H4 (cell line): ENCODE measurements at places on chromosomes 3 and 15. TPM values are rescaled to one million over a fixed set of nuclear protein-coding genes. Genes with fewer than 3 reads are reported as not detected.

The FANCD2OS gene
- total RNA-seq = not detected in 2 replicates

The CCR3 gene
- 0.27 and 0.29 TPM in 2 replicates for total RNA-seq

The CALML4 gene
- total RNA-seq = 0.58 and 1.7 TPM in 2 replicates

The SYNPR gene
- total RNA-seq = not detected in 2 replicates

The EEF1AKMT4 gene
- 19.5 and 21.6 TPM in 2 replicates for total RNA-seq

The CDCP1 gene
- 0.12 and 0.31 TPM in 2 replicates for total RNA-seq

The KCNMB3 gene
- 0.02 and 0.62 TPM in 2 replicates for total RNA-seq

The IRAK2 gene
- total RNA-seq = 1.1 and 1.3 TPM in 2 replicates

The SEMA3B gene
- total RNA-seq = 5.9 and 8.9 TPM in 2 replicates

The EFCC1 gene
- 0.27 and 1.2 TPM in 2 replicates for total RNA-seq

The SLITRK3 gene
- total RNA-seq = 0.25 TPM in 1 of 2 replicates, not detected in the other
